Stimulated activated CD8-positive, alpha-beta memory T cell treated with anti-CD3 and anti-CD28 coated beads, Interleukin-4, amount 100 ng/mL, for 1 hour (primary cell): ENCODE measurements at places on chromosomes 4 and X.

DNA sequence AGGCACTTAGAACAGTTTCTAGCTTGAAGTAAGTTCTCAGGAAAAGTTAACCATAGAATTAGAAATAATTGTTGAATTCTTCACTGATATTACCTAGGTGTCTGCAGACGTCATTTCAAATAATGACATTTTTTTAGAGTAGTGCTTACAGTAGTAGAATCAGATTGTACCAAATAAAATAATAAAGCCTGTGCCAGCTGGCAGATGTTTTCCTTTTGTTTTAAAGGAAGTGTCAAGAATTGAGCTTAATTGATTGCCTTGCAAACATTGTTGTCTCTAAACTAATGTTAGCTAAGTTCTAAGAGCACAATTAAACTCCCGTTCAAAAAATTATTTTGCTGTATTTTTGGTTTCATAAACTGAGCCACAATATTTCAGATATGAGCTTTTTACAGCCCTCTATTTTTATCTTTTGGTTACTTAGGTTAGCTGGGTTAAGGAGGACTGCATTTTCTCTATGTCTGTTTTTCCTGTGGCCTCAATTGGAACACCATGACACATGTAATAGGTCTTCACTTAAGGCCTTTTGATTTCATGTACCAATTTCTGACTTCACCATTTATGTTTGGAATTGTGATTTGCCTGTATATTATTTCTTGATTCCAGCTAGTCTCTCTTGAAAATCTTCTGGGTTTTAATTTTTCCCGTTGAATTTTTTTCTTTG is 64.2 kb downstream of the DCUN1D4 start:
- DNase-seq = no peak

GRCh38 chr4:130636486-130636885 is 1540.5 kb downstream of the C4orf33 start:
- DNase-seq = no peak

- no peak for DNase-seq
These were observed 137.5 kb downstream of the AMMECR1 start for GRCh38 chrX:110180176-110180927.

- DNase-seq = no peak
These were observed 614.8 kb upstream of the AGA start for GRCh38 chr4:178056996-178057395.

GRCh38 chr4:182758273-182758672 is 158.9 kb downstream of the DCTD start:
- DNase-seq = no peak

DNA sequence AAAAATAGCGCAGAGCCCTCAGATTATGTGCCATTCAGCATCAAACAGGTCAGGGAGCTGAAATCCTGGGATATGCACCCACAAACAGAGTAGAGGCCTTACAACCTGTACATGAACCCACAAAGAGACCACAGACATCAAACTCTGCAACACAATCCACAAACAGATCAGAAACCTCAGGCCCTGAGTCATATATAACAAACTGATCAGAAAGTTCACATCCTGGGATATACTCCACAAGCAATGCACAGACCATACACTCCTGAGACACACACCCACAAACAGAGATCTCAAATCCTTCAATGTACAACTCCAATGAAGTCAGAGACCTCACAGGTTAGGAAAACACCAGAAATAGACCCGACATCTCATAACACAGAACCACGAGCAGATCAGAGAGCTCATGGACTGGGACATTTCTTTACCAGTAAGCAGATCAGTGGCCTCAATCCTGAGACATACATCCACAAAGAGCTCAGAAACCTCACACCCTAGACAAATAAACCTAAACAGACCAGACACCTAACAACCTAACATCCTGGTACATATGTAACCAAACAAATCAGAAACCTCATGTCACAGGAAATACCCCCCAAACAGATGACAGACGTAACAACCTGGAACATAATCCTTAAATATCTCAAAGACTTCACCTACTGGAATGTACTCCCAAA is 24.2 kb downstream of the SUV39H1 start:
- DNase-seq = no peak

DNA sequence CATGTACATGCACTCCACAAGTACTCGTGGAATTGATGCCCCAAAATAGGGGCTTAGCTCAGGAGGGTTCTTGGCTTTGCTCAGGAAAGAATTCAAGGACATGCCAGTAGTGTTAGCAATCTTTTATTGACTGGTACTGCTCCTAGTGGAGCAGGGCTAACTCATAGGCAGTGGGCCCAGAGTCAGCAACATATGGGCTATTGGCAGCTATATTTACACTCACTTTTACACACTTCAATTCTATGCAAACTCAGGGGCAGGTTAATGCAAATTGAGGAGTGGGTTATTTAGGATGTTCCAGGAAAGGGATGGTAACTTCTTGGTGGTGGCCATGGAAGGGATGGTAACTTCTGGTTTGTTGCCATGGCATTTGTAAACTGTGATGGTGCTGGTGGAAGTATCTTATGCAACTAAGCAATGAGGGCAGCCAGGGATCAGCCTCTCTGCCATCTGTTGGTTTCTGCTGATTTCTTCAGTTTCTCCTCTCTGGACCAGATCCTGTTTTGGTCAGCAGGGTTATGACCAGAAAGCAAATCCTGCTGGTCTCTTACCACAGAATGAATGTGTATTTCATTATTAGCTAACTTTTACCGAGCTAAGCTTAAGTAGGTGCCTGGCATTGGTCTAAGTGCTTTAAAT is 69.2 kb upstream of the FAT1 start:
- no peak for DNase-seq

- no peak for DNase-seq
These were observed 765 bp upstream of the DGKK start for GRCh38 chrX:50471390-50471789.

DNA sequence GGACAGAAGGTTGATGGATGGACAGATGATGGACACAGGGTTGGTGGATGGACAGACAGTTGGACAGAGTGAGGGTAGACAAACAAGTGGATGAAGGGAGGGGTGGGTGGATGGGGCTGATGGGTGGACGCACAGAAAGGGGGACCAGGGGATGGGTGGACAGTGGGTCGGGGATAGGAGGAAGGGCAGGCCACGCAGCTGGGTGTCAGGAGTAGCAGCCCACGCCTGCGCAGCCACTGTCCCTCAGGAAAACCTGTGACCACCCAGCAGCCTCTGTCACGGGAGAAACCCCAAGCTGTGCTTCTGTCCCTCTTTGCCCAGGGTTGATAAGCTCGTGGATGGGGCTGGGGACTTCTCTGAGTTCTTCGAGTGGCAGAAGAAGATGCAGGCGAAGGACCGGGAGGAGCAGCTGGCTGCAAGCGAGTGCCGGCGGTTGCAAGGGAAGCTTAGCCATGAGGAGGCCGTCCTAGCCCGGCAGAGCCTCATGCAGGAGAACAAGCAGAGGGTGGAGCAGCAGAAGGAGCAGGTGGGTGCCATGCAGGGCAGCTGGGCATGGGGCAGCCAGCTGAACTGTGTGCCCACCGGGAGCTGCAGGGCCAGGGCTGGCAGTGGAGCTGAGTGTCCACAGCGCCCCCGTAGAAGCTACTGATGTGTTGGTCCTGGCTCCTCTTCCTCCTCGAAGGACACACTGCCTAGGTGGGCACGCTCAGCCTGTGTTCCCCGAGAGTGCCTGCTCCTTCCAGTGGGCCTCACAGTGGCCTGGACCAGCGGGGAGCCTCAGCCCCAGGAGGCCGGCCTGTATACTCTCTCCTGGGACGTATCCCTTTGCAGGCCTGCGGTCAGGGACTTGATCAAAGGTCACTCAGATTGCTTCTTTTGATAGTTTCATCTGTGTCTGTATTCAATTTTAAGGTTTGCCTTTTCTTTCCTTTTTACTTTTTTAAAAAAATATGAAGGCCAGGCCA is 16.8 kb upstream of the RNF4 start:
- DNase-seq = no peak
